ENCODE measurements at places on chromosomes 2 and 18.

DNA sequence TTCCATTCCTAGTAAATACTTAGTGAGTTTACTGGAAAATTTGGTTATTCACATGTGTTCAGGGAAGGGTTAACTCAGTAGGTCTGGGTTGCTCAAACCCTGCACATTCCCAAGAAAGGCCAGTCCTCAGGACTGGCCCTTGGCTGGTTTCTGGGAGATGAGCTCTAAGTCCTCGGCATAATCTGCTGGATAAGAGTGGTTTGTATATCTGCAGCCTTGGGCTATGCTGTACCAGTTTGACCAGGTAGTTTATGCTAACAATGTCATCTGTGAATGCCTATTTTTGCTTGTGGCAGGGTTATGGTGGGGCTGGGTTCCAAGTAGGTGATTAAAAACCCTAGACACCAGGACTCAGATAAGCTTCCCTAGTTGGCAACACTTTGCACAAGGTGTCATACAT, 7.4 kb upstream of the PTH2R start:
- DNase-seq: no peak

- DNase-seq: no peak
Measured at GRCh38 chr18:45056926-45057325, 376.2 kb downstream of the SETBP1 start.

GRCh38 chr2:74316627-74317295, 26.5 kb downstream of the SLC4A5 start:
- no peak for DNase-seq

DNA sequence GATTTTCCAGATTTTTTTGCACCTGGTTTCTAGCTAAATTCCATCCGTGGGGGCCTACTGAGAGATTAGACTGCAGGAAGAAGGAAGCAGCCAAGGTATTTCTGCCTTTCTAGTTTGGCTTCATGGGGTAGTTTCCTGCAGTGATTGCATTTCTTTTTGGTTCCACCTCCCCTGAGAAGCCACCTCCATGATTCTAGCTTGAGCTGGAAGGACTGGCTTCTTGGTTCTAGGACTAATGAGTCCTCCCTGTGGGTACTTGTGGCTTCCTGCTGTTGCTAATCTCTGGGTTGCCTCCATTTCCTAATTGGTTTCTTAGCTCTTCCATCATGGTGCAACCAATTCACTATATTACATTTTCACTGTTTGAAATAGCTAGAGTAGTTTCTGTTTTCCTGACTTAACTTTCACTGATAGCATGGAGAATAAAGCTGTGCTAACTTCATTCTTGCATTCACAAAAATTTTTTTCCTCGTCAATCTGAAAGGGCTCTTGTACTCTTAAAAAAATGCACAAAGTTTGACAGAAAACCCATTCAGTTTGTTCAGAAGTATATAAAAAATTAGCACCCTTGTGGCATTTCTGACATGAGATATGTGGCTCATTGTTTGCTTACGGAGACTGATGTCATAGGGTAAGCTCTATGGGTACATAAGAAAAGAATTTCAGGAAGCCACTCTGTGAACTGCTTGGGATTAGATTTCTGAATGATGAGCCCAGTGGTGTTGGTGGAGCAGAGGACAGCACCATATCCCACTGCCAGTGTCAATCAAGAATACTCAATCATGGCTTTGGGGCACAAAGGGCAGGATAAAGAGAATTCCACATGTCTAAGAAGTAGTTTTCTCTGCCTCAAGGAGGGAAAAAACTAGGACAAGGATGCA, 242.8 kb upstream of the RBMS1 start:
- DNase-seq: peak; percentile 10

GRCh38 chr2:216498070-216498378, 620 bp upstream of the RPL37A start:
- DNase-seq: no peak
